ENCODE measurements at places on chromosomes 3 and 15. TPM values are rescaled to one million over a fixed set of nuclear protein-coding genes. Genes with fewer than 3 reads are reported as not detected.
A peak's percentile ranks its signal among the peaks of the same experiment; 100 is the strongest.

- DNase-seq, result no peak
Measured at GRCh38 chr3:64741341-64741740, 53.5 kb upstream of the ADAMTS9 start.

SPTSSB gene
- not detected for total RNA-seq

USP19 gene
- 57.8 TPM for total RNA-seq

RTP1 gene
- total RNA-seq, result not detected

TMC3 gene
- not detected for total RNA-seq

PRR23C gene
- not detected for total RNA-seq

PRTG gene
- not detected for total RNA-seq

DNA sequence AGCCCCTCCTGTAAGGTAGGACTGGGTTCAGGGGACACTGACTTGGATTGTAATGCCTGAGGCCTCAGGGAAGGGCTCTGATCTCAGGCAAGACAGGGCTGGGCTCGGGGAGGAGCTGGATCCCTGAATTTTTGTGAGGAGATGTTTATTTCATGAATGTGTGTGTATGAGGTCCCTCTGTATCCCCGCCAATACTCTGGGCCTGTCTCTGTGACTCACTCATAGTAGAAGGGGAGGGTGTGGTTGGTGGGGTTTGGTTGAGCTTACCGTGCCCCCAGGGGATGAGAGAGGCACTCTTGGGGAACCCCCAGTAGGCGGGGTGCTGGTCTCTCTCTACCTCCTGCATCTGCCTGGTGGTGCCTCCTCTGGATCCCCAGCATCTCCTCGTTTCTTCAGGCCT, 28.1 kb downstream of the RPSA start:
- DNase-seq, result no peak

GRCh38 chr3:32026593-32026992, 45.0 kb downstream of the ZNF860 start:
- DNase-seq, result no peak

- no peak for DNase-seq
Measured at GRCh38 chr3:149603126-149604074, 54.4 kb downstream of the WWTR1 start.

CATSPER2 gene
- total RNA-seq, result 6.3 TPM

GRCh38 chr3:130504701-130505100, 12.3 kb upstream of the COL6A6 start:
- DNase-seq, result no peak

DNA sequence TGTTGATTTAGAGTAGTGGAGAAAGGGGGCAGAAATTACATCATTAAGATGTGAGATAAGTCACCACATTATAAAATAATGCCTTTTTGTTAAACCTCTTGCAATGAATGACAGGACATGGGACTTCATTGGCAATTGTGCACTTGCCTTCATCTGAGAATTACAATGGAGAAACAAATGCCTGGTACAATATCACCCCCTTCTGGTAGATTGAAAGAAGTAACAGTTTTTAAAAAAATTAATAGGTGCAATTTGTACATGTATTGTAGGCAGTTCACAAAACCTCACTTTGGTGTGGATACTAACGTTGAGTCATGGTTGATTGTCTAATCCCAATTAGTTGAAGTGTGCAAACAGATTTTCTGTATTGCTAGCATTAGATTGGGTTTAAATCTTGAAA, 4.6 kb upstream of the P2RY14 start:
- peak; percentile 79 for DNase-seq

GRCh38 chr15:51260202-51260601, 78.2 kb downstream of the CYP19A1 start:
- DNase-seq, result no peak

DNA sequence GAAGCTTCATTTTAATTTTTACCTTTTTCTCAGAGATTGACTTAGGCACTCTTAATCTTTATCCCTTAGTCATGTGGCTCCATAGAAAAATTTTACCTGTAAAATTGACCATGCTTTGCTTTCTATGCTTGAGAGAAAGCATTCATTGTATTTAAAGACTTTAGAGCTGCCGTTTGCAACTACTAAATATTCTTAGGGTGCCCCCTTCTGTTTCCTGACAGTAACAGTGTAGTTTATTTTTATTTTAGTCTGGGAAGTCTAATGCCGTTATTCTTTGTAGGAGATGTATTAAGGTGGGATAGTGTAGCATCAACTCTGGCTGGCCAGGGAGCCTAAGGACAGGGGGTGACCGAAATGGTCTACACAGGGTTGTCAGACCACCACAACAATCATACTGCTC, 84.5 kb upstream of the SYNPR start:
- DNase-seq, result no peak

GRCh38 chr3:187085021-187085666, 54.2 kb downstream of the RPL39L start:
- DNase-seq, result no peak

DNA sequence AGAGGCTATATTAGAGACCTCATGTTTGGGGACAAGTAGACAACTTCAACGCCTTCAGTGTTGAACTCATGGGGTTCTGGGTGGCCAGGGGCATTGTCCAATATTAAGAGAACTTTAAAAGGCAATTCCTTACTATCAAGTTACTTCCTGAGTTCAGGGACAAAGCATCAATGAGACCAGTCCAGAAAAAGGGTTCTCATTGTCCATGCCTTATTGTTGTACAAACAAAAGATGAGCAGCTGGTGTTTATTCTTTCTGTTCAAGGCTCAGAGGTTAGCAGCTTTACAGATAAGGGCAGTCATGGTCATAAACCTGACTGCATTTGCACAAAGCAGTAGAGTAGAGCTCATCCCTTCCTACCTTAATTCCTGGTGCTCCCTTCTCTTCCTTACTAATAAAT, 18.5 kb upstream of the PDHB start:
- DNase-seq, result no peak

HTR3E gene
- total RNA-seq, result not detected

- DNase-seq, result no peak
Measured at GRCh38 chr15:100831467-100831866, 48.2 kb upstream of the ALDH1A3 start.

DNA sequence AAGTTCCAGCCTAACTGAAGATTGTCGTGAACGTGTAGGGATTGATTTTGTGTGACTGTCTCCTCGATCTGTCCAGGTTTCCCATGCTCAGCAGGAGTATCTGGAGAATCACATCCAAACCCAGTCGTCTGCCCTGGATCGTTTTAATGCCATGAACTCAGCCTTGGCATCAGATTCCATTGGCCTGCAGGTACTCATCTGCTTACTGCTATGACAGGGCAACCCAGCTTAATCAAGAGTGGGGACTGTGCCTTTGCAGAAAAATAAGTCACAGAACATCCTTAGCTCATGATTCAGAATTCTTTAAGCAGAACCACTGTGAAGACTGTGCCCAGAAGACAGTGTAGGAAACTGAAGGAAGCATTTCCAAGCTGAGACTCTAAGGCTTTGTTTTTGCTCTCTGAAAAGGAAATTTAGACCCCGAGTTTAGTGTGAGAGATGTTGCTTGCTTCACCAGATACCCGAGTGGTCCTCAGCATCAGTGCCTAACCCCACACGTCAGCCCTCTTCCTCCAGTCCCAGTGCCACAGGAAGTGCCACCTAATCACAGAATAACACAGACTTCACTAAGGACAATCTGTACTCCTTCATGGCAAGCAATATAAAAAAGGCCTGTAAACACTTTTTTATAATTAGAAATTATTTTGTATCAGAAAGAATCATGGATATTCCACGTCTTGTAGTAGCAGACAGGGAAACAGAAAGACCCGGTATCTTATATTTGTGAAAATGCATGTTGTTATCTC, 34.2 kb downstream of the MYZAP start:
- no peak for DNase-seq

GNAT1 gene
- not detected for total RNA-seq

DNA sequence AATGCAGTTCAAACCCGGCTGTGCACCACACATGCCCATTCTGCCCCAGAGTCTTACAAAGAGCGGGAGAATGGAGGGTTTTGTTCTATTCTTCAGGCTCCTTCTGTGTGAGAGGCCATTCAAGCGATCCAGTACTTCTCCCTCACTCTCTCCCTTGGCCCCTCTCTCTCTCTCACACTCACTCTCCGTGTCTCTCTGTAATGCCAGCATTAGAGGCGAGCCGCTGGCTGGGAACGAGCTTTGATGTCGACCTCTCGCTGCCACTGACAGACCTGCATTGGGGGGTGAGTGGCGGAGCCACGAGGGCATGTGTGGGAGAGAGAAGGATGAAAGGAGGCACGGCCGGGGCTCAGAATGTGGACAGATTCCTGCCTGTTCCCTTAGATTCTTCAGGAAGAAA, 231.7 kb upstream of the ARRDC4 start:
- no peak for DNase-seq

- no peak for DNase-seq
Measured at GRCh38 chr15:42150219-42150970, 6.0 kb downstream of the PLA2G4F start.

TF gene
- 0.52 TPM for total RNA-seq

- no peak for DNase-seq
Measured at GRCh38 chr3:97942801-97943546, 29.3 kb downstream of the RIOX2 start.

FGD5 gene
- 0.79 TPM for total RNA-seq

DNA sequence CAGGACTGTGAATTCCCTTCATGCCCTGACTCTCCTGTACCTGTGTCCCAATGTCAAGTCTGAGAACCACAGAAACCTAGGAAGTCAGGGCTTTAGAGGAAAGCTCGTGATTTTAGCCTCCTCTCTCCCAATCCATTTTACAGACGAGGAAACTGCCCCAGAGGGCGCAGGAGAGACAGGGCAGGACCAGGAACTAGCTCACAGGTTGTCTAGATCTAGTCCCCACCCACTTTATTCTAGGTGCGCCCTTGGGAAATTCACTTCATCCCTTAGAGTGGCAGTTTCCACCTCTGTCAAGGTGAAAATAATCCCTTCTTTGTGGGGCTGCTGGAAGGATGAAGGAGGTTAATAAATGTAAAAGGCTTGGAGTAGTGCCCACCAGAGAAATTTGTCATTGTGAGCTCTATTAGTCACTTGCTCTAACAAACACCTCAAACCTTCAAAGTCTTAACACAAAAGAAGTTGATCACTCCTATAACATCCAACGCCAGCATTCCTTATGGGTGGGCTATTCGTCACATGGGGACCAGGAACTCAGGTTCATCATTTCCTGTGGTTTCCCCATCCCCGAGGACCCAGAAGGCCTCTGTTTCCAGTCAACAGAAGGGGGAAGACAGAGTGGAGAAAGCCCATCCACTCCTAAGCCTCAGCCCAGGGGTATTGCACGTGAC, 282.3 kb downstream of the XXYLT1 start:
- no peak for DNase-seq

MRPL3 gene
- 27.3 TPM for total RNA-seq

AGTR1 gene
- not detected for total RNA-seq

DNA sequence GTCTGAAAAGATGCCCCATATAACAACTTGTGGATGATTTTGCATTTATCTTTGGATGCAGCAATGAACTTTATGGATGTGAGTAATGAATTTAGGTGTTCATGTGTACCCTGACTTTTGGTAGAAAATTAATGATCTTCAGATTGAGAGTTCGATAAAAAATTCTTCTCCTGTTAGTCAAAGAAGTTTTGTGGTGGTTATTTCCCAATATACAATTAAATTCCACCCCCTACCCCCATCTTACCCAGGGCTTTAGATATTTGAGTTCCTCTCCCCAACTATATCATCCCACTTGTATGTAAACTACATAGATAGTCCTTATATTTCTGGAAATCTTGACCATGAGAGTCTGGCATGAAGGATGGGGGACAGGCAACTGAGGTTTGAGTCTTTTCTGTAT, 126.1 kb upstream of the ALDH1A3 start:
- DNase-seq, result no peak

- no peak for DNase-seq
Measured at GRCh38 chr15:24862726-24863521, 91.9 kb upstream of the SNRPN start.

All from CD4-positive, CD25-positive, alpha-beta regulatory T cell (primary cell).